ENCODE measurements at places on chromosomes 7 and 10. TPM values are rescaled to one million over a fixed set of nuclear protein-coding genes. Genes with fewer than 3 reads are reported as not detected.

DPY19L1 gene
- total RNA-seq = 18.4 TPM

OR9A2 gene
- not detected for total RNA-seq

OR2A5 gene
- not detected for total RNA-seq

ARHGAP12 gene
- total RNA-seq = 47.2 TPM

PNLIPRP3 gene
- not detected for total RNA-seq

CABCOCO1 gene
- total RNA-seq = 1.0 TPM

PDZD7 gene
- total RNA-seq = 0.18 TPM

KLF14 gene
- 0.36 TPM for total RNA-seq

GBX1 gene
- not detected for total RNA-seq

COL28A1 gene
- 3.7 TPM for total RNA-seq
